ENCODE measurements at places on chromosomes 7 and 10.

- DNase-seq = peak; percentile 5
Observed at GRCh38 chr10:104391150-104391968, 37.7 kb downstream of the CFAP58 start.

DNA sequence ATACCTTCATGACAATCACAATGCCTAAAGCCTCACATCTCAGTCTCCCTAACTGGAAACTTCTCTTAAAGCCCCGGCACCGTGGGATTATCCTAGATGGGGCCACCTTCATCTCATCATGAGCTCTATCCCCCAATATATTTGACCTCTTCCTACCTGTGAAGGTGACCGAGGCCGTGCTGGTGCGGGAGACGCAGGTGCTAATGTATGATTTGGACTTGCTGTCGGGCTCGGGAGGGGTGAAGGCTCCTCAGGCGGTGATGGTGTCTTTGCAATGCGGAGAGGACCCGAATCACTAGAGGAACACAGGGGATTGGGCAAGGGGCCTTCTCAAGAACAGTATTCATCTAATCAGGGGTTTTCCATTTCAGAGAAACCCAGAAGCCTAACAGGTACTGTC, 168.4 kb downstream of the AMPH start:
- no peak for DNase-seq

GRCh38 chr10:127408733-127409132, 140.4 kb upstream of the NPS start:
- no peak for DNase-seq

- peak; percentile 83 for DNase-seq
Observed at GRCh38 chr10:69124563-69125268, 738 bp downstream of the VPS26A start.

DNA sequence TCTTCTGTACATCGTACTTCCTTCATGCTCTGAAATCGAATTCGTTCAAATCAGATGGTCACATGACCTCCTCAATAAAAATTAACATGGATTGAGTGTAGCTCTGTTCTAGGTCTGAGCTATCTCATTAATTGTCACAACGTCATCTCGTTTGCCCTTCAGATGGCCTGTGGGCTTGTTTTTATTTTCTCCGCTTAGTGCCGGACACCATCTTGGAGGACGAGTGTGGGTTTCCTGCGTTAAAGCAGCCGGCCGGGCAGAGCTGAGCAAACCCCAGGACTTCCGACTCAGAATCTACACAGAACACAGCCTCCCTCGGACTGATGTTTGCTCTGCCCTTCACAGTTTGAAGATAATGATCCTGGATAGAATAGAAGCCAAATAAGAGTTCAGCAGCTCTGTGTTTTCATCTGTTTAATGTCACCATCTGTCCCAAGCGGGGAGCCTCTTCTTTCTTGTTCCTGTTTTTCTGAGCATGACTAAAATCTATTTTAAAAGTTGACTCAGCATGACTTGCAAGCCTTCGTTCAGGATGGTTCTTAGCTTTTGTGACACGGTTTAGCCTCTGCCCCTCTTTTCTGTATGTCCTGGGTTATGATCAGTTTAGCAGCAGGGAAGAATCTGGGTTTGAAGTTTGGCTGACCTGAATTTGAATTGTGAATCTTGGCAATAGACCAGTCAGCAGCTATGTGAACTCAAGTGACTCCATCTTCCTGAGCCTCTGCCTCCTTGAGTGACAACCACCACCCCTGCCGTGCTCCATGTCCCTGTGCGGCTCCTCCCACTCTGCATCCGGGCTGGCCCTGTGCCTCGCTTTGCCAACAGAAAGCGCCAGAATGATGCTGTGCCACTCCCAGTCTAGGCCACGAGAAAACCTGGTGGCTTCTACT, 30.6 kb upstream of the GALNTL5 start:
- no peak for DNase-seq

- peak; percentile 59 for DNase-seq
Observed at GRCh38 chr7:101436857-101437576, 74.3 kb downstream of the COL26A1 start.

GRCh38 chr7:68429411-68430117, 1168.7 kb upstream of the AUTS2 start:
- DNase-seq = no peak

DNA sequence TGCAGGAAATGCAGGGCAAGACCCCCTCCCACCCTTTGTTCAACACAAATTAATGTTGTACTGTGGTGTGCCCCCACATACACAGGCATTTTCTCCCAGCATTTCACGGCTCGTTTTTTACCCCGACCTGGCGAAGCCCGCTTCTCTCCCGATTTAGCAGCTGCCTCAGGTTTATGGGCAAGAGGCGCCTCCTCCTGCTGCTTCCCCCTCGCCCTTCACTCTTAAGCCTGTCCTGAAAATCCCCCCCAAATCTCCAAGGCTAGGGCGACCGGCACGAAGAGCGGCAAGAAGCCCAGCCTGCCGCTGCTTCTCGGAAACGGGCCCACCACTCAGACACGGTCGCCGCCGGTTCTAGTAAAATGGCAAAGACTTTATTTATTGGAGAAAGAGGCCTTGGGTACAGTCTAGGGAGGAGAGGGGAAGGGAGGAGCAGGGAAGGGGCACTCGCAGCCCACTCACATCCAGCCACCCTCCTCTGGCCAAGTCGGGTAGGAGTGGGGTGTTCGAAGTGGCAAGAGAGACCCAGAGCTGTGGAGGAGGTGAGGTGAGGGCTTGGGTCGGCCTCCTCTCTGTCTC, 3.3 kb downstream of the LBX1 start:
- no peak for DNase-seq

DNA sequence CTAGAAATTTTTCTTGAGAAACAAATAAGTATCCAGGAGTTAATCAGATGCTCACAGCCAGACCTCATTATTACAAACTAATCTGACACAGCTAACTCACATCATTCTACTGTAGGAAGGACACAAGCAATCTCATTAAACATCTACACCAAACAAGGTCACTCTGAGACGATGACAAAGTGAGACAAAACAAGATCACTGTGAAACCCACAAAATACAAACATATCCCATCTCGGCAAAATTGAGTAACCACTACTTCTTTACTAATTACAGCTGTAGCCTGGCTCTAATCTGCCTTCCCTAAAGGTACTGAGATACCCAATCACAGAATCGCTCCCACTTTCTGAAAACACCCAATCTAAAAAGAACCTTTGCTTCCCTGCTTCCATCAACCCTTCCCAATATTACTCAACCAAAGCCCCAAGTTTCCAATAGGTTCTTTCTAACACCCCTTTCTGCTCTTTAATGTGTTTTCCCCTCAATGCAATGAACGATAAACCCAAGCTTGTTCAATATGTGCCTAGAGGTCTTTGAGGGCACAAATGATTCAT, 26.9 kb downstream of the CCDC6 start:
- no peak for DNase-seq

DNA sequence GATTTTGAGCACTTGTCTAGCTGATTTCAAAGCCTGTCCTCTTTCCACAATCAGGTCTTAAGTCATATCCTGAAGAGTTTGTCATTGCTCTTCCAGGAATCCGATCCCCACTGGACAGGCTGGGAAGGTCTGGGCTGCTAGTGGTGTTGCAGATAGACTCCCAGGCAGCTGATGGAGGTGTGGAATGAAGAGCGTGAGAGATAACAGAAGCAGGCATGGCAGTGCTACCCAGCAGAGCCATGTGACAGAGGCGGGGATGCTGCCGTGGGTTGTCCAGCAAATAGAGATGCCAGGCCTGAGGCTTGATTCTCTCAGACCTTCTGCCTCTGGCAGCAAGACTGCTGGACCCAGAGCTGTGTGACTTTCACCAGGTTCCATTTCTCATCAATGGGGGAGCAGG, 116.5 kb upstream of the EEPD1 start:
- peak; percentile 50 for DNase-seq

GRCh38 chr7:88337572-88337971, 30.9 kb upstream of the STEAP4 start:
- DNase-seq = no peak

GRCh38 chr10:129648856-129649255, 181.8 kb downstream of the MGMT start:
- no peak for DNase-seq

DNA sequence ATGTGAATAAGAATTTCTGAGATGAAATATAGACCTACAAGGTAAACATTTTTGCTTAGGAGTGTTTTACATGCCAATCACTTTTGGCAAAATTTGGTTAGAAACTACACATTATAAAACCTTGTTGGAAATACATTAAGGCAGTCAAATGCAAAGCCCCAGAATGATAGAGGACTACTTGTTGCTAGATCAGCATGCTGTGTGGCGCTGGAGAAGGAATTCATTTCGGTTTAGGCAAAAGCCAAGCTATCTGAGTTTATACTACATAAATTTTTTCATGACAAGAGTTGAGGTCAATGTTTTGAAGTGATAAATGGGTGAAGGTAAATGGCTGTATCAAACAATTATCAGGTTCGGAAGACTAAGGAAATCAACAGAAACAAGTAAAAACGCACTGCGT, 2.3 kb downstream of the BMPER start:
- DNase-seq = no peak

- no peak for DNase-seq
Observed at GRCh38 chr7:68684996-68685395, 913.3 kb upstream of the AUTS2 start.

GRCh38 chr10:122172361-122173008, 98.6 kb upstream of the BTBD16 start:
- DNase-seq = no peak

DNA sequence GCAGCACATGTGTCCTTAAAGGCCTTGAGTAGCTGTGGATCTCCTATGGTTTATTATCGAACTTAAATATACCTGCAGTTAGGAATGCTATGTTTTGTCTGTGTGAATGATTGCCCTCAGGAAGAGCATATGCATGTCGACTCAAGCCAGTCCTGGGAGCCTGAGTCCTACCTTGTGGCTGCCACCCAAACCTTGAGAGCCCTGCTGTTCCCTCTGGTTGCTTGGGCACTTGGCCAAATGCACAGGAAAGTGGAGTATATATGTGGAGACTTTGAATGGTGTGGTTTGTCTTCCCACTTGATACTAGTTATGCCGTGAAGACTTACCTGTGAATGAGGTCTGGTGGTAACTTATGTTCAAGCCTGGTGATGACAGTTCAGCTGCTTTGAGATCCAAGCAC, 409.8 kb downstream of the LRMDA start:
- DNase-seq = no peak

- DNase-seq = no peak
Observed at GRCh38 chr10:29151005-29151404, 137.9 kb upstream of the LYZL1 start.

DNA sequence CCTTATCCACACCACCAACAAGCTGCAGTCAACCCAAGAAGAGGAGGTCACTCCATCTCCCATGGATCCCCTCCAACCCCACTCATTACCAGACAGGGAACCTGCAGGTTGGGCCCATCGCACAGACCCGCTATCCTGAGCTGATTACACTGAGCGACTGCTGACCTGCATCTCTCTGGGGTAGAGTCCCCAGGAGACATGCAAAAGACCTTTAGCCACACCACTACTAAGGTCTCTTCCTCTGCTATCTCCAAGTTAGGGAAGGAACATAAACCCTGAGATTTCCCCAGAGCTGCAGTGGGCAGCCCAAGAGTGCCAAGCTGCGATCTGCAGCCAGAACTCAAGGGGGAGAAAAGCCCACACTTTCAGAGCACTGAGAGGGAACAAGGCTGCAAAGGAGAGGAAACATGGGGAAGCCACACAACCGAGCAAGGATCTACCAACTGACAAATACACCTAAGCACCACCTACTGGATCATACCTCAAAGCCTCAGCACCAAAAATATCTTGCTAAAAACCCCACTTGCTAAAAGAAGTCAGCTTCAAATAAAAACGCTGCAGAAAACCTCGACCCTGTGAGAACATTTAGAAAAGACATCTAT, 298.2 kb downstream of the SORCS1 start:
- no peak for DNase-seq

DNA sequence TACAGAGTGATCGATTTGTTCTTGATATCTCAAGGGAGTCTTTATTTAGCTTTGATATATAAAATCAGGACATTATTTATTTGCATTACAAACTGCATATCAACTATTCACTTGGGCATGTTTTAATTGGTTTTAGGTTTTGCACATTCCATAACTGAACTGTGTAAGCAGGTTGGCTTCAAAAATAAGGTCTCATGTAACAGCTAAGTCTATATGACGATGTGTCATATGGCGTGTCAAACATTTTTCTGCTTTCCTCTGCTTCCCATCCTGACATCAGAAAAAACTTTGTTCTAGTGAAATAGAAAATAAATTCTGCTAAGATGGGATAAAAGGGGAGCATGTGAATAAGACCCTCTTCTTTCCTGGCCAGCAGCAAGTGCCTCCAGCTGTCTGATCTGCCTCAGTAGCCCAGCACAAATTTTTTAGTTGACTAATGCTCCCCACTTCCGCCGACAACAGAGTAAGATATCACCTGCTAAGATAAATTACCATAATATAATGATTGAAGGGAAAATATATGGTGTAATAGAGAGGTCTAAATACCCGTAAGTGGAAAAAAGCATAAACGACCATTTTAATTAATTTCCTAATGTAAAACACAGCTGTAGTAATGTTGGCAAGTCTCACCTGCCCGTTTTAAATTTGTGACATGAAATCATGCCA, 180.5 kb downstream of the TAX1BP1 start:
- no peak for DNase-seq

DNA sequence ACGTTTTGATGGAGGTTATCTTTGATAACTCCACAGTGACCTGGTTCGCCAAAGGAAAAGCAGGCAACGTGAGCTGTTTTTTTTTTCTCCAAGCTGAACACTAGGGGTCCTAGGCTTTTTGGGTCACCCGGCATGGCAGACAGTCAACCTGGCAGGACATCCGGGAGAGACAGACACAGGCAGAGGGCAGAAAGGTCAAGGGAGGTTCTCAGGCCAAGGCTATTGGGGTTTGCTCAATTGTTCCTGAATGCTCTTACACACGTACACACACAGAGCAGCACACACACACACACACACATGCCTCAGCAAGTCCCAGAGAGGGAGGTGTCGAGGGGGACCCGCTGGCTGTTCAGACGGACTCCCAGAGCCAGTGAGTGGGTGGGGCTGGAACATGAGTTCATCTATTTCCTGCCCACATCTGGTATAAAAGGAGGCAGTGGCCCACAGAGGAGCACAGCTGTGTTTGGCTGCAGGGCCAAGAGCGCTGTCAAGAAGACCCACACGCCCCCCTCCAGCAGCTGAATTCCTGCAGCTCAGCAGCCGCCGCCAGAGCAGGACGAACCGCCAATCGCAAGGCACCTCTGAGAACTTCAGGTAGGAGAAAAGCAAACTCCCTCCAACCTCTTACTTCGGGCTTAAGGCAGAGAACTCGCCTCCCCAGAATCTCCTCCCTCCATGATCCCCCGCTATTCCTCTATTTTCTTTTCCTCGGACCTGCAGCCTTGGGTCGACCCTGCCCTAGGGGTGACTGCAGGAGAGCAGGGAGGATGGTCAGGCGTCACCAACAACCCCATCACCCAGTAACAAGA, at the start of gene SERPINE1:
SERPINE1 (plus strand) TSS at position 454 of the 809 bp plus-strand sequence. CDS start 1,290 bp downstream, outside the sequence.
- DNase-seq = peak; percentile 73

DNA sequence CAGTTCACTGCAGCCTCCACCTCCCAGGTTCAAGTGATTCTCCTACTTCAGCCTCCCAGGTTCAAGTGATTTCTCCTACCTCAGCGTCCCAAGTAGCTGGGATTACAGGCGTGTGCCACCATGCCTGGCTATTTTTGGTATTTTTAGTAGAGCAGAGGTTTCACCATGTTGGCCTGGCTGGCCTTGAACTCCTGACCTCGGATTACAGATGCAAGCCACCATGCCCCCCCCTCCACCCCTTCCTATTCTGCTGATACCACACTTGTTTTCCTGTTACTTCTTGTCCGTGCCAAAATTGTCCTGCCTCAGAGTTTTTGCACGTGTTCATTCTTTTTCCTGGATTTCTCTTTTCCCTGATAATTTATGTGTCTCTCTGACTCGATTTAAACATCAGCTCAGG, 62.5 kb downstream of the R3HCC1L start:
- DNase-seq = no peak

- DNase-seq = no peak
Observed at GRCh38 chr7:64887756-64888508, 15.1 kb upstream of the ZNF273 start.

GRCh38 chr10:118752409-118752808, 2.4 kb downstream of the CACUL1 start:
- no peak for DNase-seq
